ENCODE measurements at places on chromosomes 16 and 17. TPM values are rescaled to one million over a fixed set of nuclear protein-coding genes. Genes with fewer than 3 reads are reported as not detected.

HS3ST3A1 gene
- total RNA-seq: not detected

GGT6 gene
- under 0.01 TPM for total RNA-seq

NEUROD2 gene
- not detected for total RNA-seq

PRSS8 gene
- not detected for total RNA-seq

IRX3 gene
- 0.25 TPM for total RNA-seq

MYH11 gene
- 0.32 TPM for total RNA-seq

NECAB2 gene
- not detected for total RNA-seq

CCL1 gene
- not detected for total RNA-seq

ABCC3 gene
- 2.2 TPM for total RNA-seq

CD300LB gene
- not detected for total RNA-seq

ZG16 gene
- total RNA-seq: not detected

KRT20 gene
- not detected for total RNA-seq

LPCAT2 gene
- 23.9 TPM for total RNA-seq

COX10 gene
- 5.5 TPM for total RNA-seq

RASD1 gene
- total RNA-seq: 10.0 TPM

C16orf96 gene
- total RNA-seq: not detected

SEZ6L2 gene
- total RNA-seq: 5.9 TPM

SRCIN1 gene
- total RNA-seq: not detected

NPIPB13 gene
- 6.2 TPM for total RNA-seq

MARVELD3 gene
- 0.25 TPM for total RNA-seq

KRT39 gene
- total RNA-seq: not detected

NTN3 gene
- total RNA-seq: 0.13 TPM

USP36 gene
- total RNA-seq: 31.9 TPM

SLC35G6 gene
- not detected for total RNA-seq

KLHDC4 gene
- 21.0 TPM for total RNA-seq

TPSG1 gene
- not detected for total RNA-seq

ZNF287 gene
- 3.1 TPM for total RNA-seq

NACA2 gene
- total RNA-seq: not detected

CA5A gene
- total RNA-seq: not detected

FBXO39 gene
- 7.1 TPM for total RNA-seq

PRAC1 gene
- total RNA-seq: not detected

MYH13 gene
- total RNA-seq: not detected

CHRNE gene
- total RNA-seq: 0.31 TPM

TBC1D3C gene
- total RNA-seq: not detected

KRTAP4-4 gene
- not detected for total RNA-seq

RNF40 gene
- total RNA-seq: 42.7 TPM

PAQR4 gene
- 11.3 TPM for total RNA-seq

CDH8 gene
- under 0.01 TPM for total RNA-seq

GDPD3 gene
- total RNA-seq: 2.5 TPM

GLTPD2 gene
- total RNA-seq: not detected

DRC3 gene
- total RNA-seq: 0.49 TPM

KRT31 gene
- total RNA-seq: not detected
